ENCODE measurements at places on chromosomes 12 and 14. TPM values are rescaled to one million over a fixed set of nuclear protein-coding genes. Genes with fewer than 3 reads are reported as not detected.

- no peak for DNase-seq
Measured at GRCh38 chr14:72745546-72745945, 148.4 kb downstream of the DPF3 start.

DNA sequence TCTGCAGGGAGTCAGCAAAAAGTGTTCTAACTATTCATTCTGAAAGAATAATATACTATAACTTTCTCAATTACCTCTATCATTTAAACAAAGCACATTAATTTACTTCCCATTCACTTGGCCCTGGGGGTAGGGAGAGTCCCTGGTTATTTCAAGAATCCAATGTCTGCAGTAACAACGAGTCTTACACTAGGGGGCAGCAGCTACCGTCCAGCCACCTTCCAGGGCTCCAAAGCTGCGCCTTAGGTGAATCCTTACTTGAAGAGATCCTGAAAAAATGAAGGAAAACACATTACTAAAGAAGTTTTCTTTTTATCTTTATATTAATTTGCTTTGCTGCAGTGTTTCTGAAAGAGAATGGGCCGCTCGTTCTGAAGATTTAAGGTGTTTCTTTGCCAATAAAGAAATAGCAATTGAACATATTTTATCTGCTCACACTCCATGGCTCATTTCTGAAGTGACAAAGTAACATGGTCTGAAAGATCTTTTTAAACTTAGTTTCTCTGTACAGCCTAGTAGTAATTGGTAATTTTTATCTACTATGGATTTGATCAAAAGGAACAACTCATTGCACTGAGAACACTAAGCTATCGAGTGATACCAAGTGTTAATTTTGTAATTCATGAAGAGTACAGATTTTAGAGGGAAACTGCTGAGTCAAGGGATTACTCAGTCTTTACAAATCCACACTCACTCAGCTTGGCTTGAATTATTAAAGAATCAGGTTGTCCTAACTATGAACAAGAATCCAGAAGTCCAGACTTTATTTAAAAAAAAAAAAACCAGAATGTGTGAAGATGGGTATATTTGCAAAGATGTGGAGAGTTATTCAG, 27.6 kb downstream of the BHLHE41 start:
- peak; percentile 74 for DNase-seq

GRCh38 chr12:12159988-12160387, 89.2 kb downstream of the BCL2L14 start:
- no peak for DNase-seq

DNA sequence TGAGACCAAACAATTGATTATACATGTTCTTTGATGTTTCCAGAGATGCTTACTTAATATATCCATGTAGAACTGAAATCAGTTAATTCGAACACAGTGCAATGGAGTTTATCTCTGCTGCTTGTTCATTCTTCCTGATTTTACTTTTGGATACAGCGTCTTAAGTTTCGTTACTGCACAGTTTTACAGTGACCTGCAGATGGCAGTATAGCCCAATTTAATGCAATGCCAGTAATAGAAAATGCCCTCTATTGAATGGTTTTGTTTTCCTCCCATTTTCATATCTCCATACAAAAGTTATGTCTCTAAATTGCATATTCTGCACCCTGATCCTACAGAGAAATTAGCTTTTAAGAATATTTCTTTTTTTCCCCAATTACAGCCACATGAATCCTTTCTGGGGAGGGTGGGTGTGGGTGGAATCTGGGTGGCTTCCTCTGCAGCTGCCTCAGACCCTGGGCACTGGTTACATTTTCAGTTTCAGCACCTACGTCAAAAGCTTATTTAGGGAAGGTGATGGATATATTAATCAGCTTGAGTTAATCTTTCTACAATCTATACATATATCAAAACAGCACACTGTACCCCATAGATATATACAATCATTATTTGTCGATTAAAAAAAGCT, 101.1 kb upstream of the DCD start:
- no peak for DNase-seq

GRCh38 chr12:1398673-1399072, 195.7 kb downstream of the FBXL14 start:
- DNase-seq = no peak

DNA sequence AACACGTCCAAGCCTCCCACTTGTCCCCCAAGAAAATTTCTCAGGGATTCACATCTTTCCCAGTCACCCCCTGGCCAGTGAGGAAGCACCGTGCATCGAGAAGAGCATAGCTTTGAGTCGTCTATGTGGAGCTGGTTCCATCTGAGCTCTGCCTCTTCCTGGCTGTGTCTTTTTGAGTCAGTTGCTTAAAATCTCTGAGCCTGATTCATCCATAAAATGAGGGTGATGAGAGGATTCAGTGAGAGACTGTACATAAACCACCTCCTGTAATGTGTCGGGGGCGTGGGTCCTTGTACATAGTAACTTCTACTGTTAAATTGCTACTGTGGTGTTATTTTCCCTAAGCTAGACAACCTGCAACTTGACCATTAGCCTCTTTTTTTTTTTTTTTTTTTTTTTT, 13.8 kb downstream of the CD9 start:
- no peak for DNase-seq

DNA sequence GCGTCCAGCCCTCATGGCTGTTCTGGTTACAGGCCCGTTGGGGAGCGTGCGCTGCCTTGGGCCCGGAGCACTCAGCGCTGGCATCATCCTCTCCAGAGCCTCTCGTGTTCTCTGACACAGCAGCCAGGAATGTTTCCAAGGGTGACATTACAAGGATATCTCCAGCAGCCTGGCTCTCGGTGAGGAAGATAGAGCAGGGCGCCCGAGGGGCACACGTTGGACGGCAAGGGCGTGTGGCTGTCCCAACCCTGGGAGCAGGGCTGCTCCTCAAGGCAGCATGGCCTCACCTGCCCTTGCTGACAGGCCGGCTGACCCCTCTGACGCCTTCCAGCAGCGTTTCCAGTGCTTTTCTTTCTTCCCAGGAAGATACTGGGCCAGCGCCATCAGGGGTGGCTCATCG, 14.4 kb downstream of the LRCOL1 start:
- DNase-seq = no peak

GRCh38 chr12:124466216-124467128, 100.9 kb downstream of the NCOR2 start:
- DNase-seq = no peak

DNA sequence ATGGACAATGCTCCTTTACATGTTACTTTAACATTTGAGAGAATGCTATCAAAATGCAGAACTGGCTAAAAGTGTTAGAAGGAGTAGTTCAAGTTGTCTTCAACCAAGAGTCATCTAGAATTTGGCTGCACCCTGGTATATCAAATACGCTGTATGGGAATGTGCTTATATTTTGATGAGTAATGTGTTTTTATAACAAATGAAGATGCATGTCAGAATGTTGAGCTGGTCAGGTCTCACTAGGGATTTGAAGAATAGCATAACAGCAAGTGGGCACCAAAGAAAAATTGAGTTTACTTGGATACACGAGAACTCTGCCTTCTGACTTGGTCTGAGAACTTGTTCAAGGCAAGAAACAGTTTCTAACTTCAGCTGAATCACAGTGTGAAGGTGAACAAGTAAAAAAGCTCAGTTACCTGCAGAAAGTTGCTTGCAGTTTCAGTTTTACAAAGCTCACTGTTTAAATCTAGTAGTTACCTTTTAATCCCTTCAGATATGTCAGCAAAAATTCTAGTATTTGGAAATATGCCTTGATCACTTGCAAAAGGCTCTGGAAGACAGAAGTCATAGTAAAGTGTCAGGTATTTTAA, 82.3 kb downstream of the PDE3A start:
- DNase-seq = no peak

The TMEM52B gene
- not detected for total RNA-seq

The ALG10B gene
- total RNA-seq = 66.6 TPM

The ENDOU gene
- total RNA-seq = 0.64 TPM

The GNPTAB gene
- total RNA-seq = 3.8 TPM

The RFC5 gene
- total RNA-seq = 11.2 TPM

The SCARB1 gene
- 7.4 TPM for total RNA-seq

All from uterus (tissue), 4 donors.